ENCODE measurements at places on chromosomes 5 and 9.

DNA sequence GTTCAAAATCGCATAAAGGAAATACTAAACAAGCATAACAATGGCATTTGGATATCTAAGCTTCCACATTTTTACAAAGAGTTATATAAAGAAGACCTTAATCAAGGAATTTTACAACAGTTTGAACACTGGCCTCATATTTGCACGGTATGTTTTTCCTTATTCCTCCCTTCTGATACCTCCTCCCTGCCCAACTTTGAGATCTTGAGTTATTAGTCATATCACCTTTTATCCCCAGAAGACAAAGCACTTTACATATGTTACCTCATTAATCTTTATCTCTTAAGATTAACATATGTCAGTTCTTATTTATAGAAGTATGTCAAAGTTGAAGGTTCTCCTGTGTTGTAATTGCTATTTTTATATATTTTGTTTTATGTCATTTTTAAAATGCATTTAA is 29.8 kb downstream of the TDRD7 start:
- DNase-seq = peak; percentile 1

DNA sequence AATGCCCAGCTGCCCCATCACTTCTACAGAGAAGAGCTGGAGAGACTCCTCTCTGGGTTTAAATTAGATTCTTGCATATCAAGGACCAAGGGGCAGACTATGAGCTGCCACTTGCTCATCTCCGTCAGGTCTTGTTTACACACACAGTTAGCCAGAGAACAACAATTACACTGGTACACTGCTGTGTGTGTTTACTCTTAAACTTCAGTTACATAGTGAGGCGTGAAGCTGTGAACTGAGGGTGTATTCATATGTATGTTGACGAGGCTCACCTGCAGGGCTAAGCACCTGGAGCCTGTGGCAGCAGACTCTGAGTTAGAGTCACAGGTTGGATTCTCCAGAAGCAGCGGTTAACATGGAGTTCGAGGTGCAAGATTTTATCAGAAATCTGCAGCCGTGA is 155.4 kb upstream of the ANKH start:
- DNase-seq = no peak

DNA sequence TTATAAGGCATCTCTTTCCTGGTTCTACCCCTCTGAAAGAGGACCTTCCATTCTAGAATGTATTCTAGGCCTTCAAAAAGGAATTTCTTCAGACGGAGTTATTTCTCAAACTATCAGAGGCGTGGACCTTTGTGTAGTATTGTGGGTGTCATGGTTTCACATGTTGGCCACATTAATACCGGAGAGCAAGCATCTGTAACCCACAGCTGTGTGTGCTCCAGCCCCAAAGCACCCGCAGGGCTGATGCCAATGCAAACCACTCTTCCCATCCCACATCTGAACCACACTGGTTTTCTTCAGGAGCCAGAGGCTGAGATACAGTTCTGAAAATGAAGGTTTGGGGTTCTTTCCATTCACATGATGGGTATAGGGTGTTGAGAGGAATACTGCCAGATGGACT is 127.1 kb downstream of the BNC2 start:
- DNase-seq = no peak

GRCh38 chr5:41925555-41925951 is 472 bp downstream of the FBXO4 start:
- no peak for DNase-seq

DNA sequence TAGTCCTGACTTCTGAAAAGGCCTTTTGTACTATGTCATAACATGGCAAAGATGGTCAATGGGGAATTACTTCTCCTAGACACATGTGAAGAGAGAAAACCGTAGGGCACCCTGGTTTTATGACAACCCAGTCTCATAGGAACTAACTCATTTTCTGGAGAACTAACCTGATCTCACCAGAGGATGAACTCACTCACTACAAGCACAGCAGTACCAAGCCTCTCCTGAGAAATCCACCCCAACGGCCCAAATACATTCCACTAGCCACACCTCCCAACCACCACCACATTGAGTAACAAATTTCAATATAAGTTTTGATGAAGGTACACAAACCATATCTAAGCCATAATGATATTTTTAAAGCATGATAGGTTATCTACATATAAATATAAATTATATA is 909.3 kb upstream of the CDH10 start:
- no peak for DNase-seq

GRCh38 chr5:119404033-119404432 is 48.2 kb downstream of the TNFAIP8 start:
- no peak for DNase-seq

DNA sequence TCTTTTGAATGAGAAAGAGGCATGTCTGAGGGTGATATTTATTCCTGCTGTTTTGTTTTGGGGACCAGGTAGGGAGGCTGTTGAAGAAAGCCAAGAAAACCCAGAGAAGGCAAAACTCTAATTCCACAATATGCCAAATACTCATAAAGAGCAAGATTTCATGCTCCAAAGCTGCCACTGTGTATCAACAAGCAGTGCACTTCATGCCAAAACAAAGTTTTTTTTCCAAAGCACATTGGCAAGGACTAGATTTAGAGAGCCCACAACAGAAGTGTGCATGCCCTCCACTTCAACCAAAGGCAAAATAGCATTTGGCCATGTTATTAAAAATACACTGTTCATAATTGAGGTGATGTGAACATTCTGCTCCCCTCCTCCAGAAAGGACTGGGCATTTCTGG is 229.9 kb downstream of the EBF1 start:
- no peak for DNase-seq

Measured in NCI-H524 treated with DMSO at 0.1 percent for 48 hours (cell line).